Ecto neural progenitor cell (in vitro differentiated cells): ENCODE measurements at places on chromosomes 2 and 18.

DNA sequence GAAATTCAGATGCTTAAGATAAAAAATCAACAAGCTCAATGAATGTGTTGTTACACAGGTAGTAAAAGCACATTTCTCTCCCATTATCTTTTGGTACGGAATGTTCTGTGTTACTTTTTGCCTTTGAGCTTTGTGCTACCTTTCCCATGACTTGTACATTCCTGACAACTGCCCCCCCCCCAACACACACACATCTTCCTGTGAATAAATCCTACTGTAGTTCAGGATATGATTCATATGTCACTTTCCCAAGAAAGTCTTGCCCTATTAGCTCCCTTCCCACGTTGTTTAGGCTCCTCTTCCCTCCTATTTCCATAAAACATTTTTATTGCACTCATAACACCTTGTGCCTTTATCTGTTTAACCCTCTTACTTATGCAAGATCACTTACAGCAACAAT lies 442.6 kb upstream of the LRATD1 start:
- DNase-seq = no peak

GRCh38 chr18:37307181-37307580 lies 258.4 kb downstream of the CELF4 start:
- no peak for DNase-seq

GRCh38 chr2:25341011-25341727 lies 556 bp downstream of the DNMT3A start:
- DNase-seq = no peak

DNA sequence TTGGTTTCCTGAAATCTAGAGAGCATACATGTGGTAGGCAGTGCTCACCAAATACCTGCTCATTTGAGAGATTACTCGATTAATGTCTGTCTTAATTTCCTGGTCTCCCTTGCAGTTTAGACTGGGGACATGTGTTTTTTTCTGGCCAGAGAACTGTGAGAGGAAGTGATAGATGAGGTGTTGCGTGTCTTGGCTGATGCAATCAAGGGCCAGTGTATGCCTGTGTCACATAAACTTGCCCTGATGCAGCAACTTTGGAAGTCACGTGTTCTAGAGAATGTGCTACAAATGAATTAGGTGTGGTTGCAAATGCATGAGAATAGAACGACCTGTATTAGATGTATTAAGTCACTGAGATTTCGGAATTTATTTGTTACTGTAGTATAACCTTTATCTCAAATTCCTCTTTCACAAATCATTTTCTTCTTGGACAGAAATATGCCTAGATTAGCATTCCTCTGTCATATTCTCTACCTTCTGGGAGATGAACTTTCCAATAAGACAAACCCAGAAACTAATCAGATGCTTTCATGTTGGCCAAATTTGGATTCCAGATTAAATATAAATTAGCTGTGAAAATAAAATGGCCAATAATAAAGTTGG lies 9.9 kb upstream of the IL1A start:
- no peak for DNase-seq

GRCh38 chr18:59927246-59927825 lies 27.5 kb downstream of the PMAIP1 start:
- no peak for DNase-seq

- no peak for DNase-seq
These were observed 9.7 kb downstream of the SMAD7 start for GRCh38 chr18:48940854-48941611.

DNA sequence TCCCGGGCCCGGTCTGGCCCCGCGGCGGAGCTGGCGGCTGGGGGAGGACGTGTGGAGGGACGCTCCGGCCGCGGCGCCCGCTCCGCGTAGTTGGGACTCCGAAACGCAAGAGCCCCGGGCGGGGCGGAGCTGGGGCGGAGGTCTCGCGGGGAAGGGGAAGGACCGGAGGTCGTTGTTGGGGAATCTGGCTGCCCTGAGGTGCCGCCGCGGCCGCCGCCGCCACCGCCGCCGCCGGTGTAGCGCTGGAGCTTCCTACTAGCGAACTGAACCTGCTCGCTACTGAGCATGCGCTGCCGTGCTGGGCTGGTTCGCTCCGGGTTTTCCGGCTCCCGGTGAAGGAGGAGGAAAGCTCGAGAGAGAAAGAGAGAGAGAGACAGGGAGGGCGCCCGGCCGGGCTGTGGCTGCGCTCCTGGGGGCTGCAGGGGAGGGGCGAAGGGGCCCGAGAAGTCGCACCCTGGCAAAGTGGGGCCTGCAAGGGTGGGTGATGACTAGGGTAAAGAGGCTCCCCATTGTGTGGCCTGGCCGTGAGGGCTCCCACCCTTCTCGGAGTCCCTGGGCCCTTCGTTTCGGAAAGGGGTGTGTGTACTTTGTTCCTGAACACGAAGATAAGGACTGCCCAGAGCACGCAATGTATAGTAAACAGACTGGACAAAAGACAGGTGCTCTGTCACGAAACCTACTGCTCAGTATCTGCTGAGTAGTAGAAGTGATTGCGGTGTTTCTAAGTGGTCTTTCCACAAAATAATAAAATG lies at the start of gene SOS1:
TSS of gene SOS1 (minus strand) at position 281 of the 752 bp plus-strand sequence. CDS start 629 bp downstream, outside the sequence.
- peak; percentile 97 for DNase-seq

DNA sequence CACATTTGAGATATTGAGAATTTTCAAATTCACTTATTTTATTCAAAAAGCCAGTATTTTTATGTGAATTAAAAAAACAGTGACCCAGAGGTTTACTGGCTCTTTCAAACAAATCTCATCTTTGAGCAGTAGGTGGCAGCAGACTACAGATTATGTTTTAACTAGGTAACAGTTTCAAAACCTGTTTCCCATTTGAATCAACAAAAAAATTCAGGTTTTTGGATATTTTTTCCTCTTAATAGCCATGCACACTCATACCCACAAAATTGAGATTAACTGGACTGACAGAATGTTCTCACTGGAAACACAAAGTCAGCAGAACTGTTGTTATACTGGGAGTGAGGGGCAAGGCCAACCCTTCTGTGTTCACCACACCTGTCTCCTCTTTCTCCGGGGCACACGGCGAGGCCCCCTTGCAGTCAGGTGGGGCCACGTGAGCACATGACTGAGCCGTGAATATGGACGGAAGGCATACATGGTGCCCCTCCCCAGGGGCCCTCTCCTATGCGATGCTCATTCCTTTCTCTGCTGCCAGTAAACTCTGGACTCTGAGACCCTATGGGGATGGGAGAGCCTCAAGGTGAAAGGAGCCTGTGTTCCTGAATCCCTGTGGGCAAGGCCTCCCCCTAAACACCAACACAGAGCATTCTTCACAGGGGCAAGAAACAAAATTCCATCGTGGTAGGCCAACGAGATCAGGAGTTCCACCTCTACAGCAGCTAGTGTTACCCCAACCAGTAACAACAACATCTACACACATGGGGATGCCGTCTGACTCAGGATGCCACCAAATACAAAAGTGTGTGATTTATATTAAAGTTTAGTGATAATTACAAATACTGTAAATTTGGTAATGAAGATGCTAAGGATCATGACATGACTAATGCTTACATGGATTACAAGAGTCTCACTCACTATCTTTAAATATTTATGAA lies 80.4 kb downstream of the LPIN2 start:
- DNase-seq = no peak

DNA sequence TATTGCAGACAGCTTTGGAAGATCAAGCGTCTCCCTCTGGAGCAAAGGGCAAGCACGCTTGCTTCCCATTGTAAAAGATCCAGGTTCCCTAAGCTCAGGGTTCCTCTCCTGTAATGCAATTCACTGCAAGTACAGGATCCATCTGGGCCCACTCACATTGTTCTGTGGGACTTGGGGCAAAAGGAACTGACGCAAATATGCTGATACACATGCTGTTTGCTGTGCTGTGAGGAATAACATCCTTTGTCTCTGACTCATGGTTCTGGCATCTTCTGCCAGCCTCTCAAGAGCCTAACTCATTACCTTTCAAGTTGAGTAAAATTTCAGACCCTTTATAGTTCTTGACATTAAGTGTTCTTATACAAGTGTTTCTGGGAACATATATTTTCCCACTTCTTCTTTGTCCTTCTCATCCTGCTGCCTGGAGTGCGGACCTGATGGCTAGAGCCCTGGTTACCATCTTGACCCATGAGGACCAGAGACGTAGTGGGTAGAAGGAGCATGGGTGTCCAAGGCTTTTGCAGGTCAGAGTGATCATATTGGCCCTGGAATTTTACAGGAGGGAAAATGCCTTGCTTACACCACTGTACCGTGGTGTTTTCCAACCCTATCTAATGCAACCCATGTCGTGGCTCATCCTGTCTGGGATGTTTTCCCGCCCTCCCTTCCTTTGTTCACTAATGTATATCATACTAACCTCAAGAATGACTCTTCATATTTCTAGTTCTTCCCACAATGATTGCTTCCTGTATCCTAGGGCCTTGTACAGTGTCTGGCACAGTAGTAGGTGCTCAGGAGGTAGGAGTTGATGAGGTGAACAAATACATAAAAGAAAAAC lies 145.7 kb upstream of the GLI2 start:
- no peak for DNase-seq

DNA sequence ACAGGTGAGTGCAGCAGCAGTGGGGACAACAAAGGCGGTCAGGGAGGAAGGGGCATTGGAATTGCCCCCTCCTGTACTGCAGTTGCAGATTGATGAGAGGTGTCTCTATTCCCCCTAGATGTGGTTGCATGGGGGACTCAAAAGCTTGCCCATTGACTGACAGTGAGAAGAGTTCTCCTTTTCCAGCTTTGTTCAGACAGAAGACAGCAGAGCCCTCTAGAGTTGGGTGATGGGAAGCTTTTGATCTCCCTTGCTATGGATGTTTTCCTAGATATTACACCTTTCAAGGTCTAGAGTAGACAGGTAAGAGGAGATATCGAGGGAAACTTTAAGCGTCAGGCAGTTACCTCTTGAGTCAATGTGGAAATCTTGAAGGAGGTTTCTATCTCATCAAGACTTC lies 2.9 kb downstream of the PROKR1 start:
- no peak for DNase-seq

DNA sequence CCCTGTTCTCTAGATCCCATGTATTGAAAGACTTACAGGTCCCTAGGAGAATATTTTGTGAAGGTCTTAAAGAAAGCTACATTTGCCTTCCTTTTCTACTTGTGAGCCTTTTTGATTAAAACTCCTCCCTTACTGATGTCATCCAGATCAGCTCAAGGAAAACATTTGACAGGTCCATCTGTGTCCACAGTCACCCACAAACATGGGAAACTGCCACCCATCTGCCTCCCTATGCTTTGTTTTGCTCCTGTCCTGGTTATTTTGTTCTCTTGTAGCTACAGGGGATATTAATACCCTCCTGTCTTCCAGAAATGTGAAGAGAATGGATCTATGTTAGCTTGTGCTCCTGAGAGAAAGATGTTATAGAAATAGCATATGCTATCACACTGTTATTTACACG lies 203.6 kb upstream of the GALNT5 start:
- no peak for DNase-seq

DNA sequence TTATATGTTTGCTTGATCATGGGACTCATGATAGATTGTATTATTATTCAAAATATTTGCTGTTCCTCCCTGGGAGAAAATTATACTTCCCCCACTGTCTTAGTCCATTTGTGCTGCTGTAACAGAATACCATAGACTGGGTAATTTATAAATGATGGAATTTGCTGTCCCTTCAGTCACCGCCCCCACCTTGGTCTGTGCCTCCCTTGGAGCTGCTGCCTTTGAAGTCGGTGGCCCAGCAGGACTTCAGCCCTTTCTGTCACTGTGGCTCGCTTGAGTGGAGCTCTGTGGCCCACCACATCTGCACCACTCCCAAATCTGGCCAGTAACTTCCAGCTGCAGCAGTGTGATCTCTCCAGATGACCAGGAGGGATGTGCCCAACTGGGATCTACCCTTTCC lies 200.8 kb downstream of the AGPS start:
- DNase-seq = no peak
